Myocyte (in vitro differentiated cells): ENCODE measurements at places on chromosomes 1 and 21.

DNA sequence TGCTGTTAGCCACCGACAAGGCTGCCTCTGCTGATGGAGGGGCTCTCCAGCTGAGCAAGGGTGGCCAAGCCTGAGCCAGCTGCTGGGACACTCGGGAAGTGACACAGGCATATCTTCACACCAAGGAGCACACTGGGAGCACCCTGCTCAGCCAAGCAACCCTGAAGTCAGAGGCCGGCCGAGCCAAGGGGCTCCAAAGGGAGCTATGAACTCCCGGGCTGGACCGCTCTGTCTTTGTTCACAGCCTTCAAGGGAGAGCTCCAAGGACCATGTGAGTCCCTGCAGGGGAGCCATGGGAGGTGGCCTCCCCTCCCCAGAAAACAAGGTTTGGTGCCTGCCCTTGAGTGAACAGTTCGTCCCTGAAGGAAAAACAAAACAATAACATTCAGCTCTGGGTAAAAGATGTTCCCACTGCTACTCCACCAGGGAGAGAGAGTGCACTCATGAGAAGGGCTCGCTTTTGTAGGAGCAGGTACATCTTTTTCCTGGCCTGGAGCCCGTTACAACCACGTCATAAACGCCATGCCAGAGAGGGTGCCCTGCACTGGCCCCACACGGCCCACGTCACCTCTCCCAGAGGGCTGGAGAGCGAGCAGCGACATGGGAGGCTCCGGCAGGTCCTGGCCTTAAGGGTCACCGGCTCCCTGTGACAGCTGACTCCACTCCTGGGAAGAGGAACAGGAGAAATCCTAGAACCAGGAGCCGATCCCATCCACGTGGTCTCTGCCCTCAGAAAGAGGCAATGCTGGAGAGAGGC lies 56.3 kb upstream of the SLC25A33 start:
- no peak for DNase-seq

DNA sequence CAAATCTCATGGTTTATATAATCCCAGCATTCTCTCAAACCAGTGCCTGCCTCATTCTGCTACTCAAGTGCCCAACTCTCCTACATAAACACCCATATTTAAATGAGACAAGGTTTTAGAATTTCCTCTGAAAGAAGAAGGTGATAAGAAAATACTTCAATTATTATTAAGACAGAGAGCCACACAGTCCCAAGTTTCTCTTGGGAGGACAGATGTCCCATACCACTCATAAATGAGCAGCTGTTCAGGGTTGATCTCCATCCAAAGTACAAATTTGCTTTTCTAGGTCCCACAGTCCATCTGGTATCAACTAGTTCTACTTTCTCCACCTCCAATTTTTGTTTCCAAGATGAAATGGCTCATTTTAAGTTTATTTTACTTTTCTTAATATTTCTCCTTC lies 11.3 kb downstream of the DCAF8 start:
- peak; percentile 66 for DNase-seq

- peak; percentile 22 for DNase-seq
These were observed 10.2 kb downstream of the PRXL2B start for GRCh38 chr1:2596530-2597333.

DNA sequence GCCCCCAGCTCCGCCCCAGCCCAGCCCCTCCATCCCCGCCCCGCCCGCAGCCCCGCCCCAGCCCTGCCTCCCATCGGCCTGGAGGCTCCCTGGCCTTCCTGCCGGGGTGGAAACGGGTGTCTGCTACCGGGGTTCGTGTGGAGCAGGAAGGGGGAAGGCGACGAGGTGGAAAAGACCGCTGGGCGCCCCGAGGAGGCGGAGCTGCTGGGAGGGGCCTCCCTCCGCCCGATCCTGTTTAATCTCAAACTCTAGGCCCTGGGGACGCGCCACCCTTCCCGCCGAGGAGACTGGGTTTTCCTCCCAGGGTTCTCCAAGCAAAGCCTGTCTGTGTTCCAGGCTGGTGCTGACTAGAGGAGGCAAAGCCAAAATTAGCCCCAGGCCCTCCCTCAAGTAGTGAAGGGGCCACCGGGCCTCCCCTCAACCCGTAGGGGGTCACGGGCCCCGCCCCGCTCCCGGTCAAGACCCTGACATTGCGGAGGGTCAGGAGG lies 16.2 kb upstream of the TTLL10 start:
- peak; percentile 69 for DNase-seq

DNA sequence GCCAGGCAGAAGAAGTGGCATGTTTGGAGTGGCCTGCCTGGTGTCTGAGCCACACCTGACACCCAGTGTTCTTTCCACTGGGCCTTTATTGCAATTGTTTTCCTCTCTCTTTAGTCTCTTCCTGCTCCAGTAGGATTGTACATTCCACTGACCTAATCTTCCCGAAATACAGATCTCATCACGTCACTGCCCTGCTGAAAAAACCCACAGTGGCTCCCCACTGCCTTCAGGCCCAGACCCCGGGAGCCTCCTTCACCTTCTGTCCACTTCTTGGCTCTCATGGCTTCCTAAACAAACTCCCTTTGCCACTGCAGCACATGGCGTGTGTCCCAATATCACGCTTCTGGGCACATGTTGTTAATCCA lies 25.3 kb upstream of the ATP5PO start:
- peak; percentile 82 for DNase-seq

DNA sequence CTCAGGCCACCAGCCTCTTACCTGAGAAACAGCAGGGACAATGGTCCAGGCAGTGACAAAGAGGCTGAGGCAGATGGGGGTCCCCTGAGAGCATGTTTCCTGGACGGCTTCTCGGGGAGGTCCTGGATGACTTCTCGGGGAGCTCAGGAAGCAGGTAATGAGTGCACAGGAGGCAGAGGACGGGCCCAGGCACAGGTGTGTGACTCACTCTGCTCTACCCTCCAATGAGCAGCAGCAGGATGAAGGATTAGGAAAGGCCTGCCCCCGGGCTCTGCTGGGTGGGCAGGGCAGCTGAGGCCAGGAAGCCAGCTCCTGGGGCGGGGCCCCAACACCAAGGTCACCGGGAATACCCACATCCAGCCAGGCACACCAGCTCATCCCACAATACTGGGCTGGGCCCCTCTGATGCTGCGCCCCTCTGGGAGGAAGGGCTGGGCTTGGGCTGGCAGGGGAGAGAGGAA lies 17.2 kb upstream of the PTAFR start:
- no peak for DNase-seq

- DNase-seq, result no peak
These were observed 7.7 kb upstream of the SDC3 start for GRCh38 chr1:30916296-30916695.

- DNase-seq, result peak; percentile 93
These were observed 39.5 kb downstream of the TGFB2 start for GRCh38 chr1:218384581-218384993.

GRCh38 chr1:29240986-29241385 lies 4.7 kb downstream of the PTPRU start:
- no peak for DNase-seq

GRCh38 chr1:37951783-37952624 lies 5.2 kb upstream of the INPP5B start:
- no peak for DNase-seq

DNA sequence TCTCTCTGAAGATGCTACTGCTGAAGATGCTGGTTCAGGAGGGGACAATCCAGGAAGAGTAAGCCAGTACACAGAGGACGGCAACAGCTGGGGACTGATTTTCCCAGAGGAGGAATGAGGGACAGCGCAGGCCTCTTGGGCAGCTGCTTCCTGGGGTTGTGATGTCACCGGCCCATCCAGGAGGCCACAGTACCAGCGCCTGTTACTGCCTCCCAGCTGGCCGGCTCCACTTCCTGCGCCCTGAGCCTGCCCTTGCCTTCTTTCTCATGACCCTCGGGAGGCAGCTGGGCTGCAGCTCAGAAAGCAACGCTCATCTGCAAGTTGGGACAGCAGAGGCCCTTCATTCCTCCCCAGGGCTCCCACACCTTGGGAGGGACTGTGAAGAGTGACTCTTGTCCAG lies 21.9 kb upstream of the ID3 start:
- DNase-seq, result peak; percentile 97

DNA sequence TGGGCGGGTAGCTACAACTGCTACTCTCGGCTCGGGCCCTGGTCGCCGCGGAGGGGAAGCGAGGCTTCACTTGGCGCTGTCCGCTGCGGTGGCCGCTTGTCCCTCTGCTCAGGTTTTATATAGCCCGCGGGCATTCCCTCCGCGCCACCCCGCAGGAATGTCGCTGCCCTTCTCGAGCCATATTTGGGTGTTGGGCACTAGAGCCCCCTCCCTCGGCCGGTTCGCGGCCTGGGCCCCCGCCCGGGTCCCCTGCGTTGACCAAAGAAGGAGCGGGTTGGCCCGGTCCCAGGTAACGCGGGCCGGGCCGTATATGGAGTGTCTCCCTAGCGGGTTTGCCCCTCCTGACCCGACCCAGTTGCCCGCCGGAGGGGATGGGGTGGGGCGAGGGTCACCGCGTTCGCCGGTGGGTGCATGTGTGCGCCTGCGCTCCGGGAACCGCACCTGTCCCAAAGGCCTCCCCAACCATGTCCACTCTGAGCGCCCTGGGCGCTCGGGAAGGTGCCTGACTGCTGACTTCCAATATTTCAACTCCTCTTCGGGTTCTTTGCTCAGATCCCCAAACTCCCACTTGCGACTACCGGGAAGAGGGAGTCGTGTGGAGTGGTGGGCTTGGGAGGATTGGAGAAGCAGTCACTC lies at the start of gene ACTA1:
Gene ACTA1 (minus strand): TSS at position 90 of the 636 bp plus-strand sequence. CDS start 979 bp downstream, outside the sequence.
- peak; percentile 96 for DNase-seq

DNA sequence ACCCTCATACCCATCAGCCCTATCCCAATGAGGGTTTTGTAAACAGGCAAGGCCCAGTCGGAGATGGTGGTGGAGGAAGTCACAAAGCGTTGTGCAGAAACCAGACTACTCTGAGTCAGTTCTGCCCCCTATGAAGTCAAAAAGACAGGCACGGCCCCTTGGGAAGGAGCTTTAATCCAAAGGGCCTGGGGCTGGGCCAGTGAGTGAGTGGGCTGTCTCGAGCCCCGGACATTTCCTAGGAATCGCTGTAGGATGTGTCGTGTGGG lies 442 bp upstream of the AHCYL1 start:
- DNase-seq, result no peak

- no peak for DNase-seq
These were observed 64.4 kb downstream of the SDCCAG8 start for GRCh38 chr1:243320224-243320623.

- DNase-seq, result no peak
These were observed 17.8 kb upstream of the EPB41 start for GRCh38 chr1:28896609-28896986.

DNA sequence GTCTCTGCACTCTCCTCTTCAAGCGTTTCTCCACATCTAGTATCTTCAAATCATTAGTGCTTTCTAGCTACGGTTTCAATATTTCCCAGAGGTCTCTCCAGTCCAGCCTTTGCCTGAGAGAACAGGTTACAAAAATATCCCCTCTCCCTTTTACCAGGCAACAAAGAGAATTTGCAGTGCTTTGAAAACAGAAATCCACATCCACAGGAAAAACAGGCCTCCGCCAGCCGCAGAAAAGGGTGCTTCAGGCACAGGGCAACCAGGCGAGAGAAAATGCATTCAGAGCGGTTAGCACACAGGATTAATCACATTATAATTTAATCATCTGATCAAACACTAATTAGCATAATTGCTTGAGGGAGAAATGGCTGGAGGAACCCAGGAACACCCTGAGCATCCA lies 13.8 kb downstream of the DSCAM start:
- DNase-seq, result no peak

GRCh38 chr1:95119273-95119672 lies 2.1 kb downstream of the TLCD4 start:
- DNase-seq, result no peak

GRCh38 chr21:29520171-29520570 lies 221.4 kb downstream of the BACH1 start:
- DNase-seq, result no peak

DNA sequence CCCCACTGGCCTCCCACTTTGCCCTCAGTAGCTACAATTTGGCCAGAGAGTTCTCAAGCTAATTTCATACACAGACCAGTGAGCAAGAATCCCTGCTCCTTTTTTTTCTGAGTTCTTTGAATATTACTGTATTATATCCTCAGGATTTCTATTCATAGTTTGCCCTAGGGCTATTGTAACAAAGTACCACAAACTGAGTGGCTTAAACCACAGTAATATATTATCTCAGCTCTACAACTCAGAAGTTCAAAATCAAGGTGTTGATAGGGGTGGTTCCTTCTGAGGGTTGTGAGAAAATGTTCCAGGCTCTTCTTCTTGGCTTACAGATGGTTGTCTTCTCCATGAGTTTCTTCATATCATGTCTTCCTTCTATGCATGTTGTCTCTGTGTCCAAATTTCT lies 289.4 kb upstream of the ESRRG start:
- no peak for DNase-seq

GRCh38 chr1:194821091-194821490 lies 1634.7 kb upstream of the B3GALT2 start:
- no peak for DNase-seq

DNA sequence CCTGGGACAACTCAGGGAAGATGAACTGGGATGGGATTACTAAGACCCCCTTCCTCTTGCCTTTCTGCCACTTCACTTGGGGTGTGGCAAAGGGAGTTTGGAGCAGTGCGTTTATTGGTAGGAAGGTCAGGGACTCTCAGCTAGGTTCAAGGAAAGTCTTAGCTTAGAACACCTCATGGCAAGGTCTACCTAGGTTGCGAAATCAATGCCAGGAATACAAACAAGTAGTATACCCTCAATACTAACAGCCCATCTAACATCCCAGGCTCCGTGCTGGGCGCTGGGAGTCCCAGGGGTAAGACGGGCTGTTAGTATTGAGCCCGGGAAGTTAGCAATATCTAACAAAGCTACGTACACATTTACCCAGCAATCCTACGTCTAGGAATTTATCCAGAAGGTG lies 4.7 kb downstream of the ATP2B4 start:
- DNase-seq, result no peak

DNA sequence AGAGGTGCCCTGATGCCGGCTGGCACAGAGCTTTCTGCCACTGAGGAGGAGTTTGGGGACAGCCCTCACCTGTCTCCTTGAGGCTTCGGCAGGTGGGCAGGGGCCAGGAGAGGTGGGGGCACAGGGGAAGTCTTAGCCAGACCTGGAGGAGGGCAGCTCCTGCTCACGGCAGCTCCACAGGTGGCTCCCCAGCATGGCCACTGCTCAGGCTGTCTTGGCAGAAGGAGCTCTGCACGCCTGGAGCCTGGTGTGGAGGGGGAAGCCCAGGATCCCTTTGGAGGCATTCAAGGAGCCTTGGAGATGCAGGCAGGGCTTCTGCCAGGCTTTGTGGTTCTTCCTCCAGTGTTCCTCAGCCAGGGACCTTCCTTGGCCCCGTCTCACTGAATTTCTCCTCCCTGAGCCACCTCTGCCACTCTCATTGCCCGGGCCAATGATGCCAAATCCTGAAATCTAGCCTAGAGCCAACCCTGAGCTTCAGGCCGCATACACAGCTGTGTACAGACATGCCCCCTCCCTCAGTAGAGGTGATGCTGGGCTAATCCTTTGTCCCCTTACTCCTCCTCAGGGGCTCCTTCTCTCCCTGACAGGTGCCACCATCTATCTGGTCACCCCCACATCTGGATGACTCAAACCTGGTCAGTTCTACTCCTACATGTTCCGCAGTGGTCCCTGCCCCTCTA lies 251.8 kb upstream of the VAMP3 start:
- no peak for DNase-seq

GRCh38 chr1:193118194-193118593 lies 3.6 kb upstream of the CDC73 start:
- no peak for DNase-seq
